ENCODE measurements at places on chromosomes 1 and 21. TPM values are rescaled to one million over a fixed set of nuclear protein-coding genes. Genes with fewer than 3 reads are reported as not detected.

DNA sequence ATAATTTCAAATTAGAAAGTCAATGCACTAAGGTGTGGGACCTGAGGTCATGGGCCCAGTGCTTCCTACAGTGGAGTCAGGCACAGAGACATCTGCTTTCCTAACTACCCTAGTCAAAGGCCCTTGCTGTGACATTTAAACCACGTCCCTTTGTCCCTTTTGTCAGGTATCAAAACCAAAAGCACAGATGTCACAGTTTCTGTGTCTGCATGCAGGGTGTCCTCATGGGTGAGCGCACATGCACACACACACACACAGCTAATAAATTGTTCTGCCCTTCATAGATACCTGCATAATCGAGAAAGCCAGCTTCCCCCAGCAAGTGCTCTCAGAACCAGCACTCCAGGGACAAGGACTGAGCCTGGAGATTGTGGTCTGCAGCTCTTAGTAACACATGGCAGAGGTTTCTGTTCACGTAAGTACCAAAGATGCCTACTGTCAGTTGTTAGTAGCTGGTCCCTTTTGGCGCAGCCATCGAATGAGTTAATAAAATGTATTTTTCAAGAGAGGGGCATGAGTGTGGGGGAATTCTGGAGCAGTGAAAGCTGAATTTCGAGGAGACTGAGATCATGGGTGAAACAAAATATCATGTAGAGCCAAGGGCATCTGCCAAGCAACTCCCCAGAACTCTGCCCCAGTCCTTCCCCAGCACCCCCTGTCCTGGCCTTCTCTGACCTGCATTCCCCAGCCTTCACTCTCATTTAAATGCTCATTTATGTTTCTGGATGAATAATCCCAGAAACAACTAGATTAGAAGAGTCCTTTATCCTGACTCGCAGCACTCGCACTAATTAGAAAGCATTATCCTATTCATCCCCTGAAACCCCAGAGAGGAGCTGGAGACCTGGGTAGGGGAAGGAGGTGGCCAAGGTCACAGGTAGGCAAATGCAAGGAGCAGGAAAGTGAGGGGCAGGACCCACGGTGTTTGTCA is 25.5 kb downstream of the TNR start:
- DNase-seq: no peak

- DNase-seq: no peak
Measured at GRCh38 chr1:156797212-156797871, 19.3 kb downstream of the SH2D2A start.

GRCh38 chr1:167441222-167441621 is 77.1 kb downstream of the CD247 start:
- no peak for DNase-seq

- peak; percentile 67 for DNase-seq
Measured at GRCh38 chr21:39788383-39788782, 43.4 kb downstream of the IGSF5 start.

DNA sequence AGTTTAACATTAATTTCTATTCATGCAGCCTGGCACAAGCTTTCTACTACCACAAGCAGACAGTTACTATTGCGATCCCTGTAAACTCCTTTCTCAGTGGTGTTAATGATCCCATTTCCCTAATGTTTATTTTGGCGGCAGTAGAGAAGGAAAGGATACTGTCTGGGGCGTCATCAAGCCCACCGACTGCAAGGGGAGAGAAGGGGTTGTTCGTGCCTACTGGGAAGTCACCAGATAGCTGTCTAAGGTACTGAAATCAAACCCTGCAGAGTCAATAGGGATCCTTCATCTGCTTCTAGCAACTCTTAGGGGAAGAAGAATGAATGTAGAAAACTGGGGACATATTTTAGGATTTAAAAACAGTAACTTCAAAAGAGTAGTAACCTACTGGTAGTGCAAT is 95.2 kb upstream of the ADAR start:
- DNase-seq: no peak

GRCh38 chr1:211332830-211333229 is 6.2 kb downstream of the TRAF5 start:
- DNase-seq: no peak

- no peak for DNase-seq
Measured at GRCh38 chr1:224499204-224499603, 64.6 kb upstream of the WDR26 start.

GRCh38 chr21:27320868-27321267 is 354.0 kb upstream of the ADAMTS5 start:
- DNase-seq: no peak

- DNase-seq: no peak
Measured at GRCh38 chr1:6171548-6172124, 8.5 kb downstream of the CHD5 start.

HIVEP3 gene
- 3.2 TPM for total RNA-seq

- no peak for DNase-seq
Measured at GRCh38 chr1:215018555-215018954, 64.0 kb upstream of the KCNK2 start.

- no peak for DNase-seq
Measured at GRCh38 chr1:230867101-230867902, 1.0 kb downstream of the C1orf198 start.

NBPF11 gene
- total RNA-seq: 1.2 TPM

SPRR3 gene
- 1.1 TPM for total RNA-seq

DNA sequence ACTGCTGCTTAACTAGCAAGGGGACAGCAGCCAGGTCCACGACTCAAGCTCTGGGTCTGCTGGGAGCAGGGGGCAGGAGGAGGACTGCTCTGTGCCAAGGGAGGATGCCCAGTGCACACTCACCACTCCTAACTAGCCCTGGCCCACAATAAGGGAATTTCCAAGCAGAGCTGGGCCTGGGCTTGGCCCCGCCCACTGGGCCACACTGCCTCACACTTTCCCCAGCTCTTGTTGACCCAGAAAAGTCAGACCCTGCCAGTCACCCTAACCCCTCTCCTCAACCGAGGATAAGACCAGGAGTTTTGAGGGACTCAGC is 18.7 kb downstream of the SLC9A1 start:
- DNase-seq: no peak

GRCh38 chr1:39047374-39048229 is 21.5 kb downstream of the NDUFS5 start:
- DNase-seq: peak; percentile 57

GRCh38 chr1:2233997-2234761 is 6.1 kb downstream of the SKI start:
- peak; percentile 97 for DNase-seq

LMOD1 gene
- 12.8 TPM for total RNA-seq

DNA sequence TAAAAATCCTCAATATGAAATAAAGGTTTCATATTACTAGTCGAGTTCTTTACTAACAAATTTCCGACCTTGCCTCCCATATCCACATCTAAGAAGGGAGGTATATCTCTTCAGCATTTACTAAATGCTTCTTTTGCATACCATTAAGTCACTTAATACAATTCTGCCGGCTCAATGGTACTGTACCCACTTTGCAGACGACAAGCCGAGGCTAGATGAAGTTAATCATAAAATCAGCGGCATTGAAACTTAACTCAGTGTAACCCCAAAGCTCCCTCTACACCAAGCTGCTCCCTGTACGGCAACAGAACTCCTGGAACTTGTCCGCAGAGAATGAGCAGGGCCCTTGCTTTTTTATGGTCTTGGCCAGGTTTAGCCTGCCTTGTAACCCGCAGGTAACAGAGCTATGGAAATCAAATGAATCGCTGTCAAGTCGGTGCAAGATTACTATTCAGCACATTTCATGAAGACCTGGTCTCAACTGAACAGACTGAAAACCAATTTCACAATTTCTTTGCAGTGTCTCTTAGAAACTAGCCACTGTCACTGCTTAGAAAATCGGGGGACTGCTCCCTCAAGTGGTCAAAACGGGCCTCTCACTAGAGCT is 738 bp downstream of the INTS7 start:
- DNase-seq: no peak

GRCh38 chr1:14404862-14405301 is 193.6 kb upstream of the KAZN start:
- DNase-seq: no peak

GRCh38 chr1:203181586-203182386 is 4.7 kb downstream of the CHI3L1 start:
- no peak for DNase-seq

GRCh38 chr1:208202333-208202995 is 41.7 kb downstream of the PLXNA2 start:
- no peak for DNase-seq

GRCh38 chr1:21290546-21290944 is 282 bp upstream of the ECE1 start:
- DNase-seq: no peak

ILDR2 gene
- 0.11 TPM for total RNA-seq

BTF3L4 gene
- total RNA-seq: 61.7 TPM

DNA sequence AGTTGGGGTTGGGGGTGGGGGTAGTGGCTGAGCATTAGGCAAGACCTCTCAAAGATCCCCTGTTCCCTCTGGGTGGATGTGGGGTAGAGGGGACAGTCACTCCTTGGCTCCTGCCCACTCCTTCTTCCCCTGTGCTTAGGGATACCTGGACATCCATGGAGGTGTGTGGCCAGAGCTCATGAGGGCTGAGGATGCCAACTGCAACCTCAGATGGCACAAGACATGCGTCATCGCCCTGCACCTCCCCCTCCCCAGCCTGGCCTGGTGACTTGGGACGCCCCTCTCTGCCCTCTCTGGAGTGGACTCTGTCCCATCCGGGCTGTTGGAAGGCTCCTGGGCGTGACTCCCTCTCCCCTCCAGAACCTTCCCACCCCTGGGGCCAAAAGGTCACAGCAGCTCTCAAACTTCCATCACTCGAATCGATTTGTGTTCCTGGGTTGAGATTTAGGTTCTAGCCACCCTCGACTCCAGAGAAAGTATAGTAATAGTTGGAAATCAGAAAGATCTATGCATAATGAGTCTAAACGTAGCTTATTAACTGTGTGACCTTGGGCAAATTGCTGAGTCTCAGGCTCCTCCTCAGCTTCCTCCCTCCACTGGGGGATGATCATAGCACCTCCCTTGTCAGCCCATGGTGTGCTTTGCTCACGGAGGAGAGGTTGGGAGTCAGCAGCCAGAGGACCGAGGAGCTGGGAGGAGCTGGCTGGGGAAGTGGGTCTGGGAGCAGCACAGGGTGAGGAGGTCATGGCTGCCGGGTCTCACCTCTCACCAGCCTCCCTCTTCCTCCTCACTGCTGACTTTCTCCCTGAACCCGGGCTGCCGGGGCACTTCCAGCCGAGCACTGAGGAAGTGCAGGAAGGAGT is 2.2 kb upstream of the PTPN7 start:
- no peak for DNase-seq

DNA sequence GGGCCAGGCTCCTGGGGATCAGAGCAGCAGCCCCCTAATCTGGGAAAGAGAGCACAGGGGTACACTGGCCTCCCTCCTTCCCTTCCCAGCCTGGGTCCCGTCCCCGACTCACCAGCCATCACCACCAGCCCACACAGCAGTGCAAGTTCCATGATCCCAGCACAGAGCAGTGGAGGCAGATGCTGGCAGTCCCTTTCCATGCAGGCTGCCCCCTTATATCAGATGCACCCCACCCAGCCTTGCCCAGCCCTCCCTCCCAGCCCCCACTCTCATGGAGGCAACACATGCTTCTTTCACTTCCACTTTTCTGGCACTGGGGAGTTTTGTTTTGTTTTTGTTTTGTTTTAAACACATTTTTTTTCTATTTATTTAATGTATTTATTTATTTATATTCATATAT is at the start of gene PLA2G2D:
Gene PLA2G2D (minus strand): TSS at position 190 of the 400 bp plus-strand sequence. CDS start 38 bp downstream, at position 152.
- no peak for DNase-seq

CFHR5 gene
- total RNA-seq: not detected

TMEM234 gene
- total RNA-seq: 3.2 TPM

GRCh38 chr1:188822248-188822647 is 1655.4 kb downstream of the BRINP3 start:
- no peak for DNase-seq

- no peak for DNase-seq
Measured at GRCh38 chr1:72412286-72412685, 129.9 kb upstream of the NEGR1 start.

- no peak for DNase-seq
Measured at GRCh38 chr1:15172405-15173259, 19.1 kb downstream of the TMEM51 start.

DNA sequence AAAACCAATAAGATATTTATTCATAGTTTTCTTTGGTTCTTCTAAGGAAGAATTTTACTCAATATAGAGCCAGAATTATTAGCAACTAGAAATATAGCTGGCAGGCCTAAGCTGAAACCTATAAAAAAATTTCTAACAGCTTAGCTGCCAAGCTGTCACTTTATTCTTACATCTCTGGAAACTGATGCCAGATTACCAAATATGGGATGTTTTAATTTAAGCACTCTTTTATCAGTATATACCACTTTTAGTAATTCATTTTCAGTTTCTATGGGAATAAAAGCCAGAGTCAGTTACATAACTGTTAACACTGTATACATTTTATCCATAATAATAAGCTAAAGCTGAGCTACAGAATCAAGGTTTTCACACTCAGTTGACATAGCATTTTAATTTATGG is 68.7 kb upstream of the MPC2 start:
- no peak for DNase-seq

GRCh38 chr1:210398466-210398865 is 69.8 kb downstream of the HHAT start:
- no peak for DNase-seq
